ENCODE measurements at places on chromosomes 7 and 10.

- no peak for DNase-seq
These were observed 113.6 kb downstream of the RNF32 start for GRCh38 chr7:156754201-156754600.

DNA sequence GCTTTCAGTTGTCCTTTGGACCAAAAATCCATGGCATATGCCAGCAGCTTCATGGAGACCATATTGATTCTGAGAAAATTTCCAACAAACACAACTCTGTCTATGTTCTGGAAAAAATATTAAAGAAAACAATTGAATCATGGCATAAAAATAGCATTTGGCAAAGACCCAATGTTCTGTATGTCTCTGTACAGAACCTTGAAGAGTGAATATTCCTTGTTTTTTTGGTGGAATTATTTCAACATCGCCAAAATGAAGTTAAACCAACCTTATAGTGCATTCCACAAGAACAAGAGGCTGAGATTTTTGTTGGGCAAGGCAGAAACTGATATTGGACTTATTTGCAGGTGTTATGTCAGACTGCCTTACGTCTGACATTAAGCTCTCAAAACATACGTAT is 53.3 kb upstream of the SLC16A12 start:
- DNase-seq = no peak

GRCh38 chr10:124648738-124649137 is 95.4 kb downstream of the FAM53B start:
- peak; percentile 81 for DNase-seq

GRCh38 chr10:99958302-99958701 is 51.4 kb downstream of the DNMBP start:
- DNase-seq = no peak

DNA sequence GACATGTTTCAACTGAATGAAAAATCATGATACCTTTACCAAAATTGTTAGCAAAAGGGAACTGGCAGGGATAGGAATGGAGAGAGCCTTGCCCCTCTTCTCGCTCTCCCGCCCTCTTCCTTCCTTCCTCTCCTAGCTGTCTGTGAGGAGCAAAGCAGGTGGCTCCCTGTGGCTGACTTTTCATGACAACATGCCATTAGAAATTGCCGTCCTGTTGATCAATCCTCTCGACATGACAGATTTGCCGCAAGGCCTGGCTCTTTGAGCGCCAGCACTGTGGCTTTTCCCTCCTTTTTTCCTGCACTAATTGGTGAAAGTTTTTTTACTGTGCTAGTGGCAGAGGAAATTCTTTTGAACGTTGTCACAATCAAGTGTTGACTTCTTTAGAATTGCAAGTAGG is 171.1 kb downstream of the TCF7L2 start:
- no peak for DNase-seq

GRCh38 chr7:37262181-37262580 is 186.5 kb downstream of the ELMO1 start:
- no peak for DNase-seq

DNA sequence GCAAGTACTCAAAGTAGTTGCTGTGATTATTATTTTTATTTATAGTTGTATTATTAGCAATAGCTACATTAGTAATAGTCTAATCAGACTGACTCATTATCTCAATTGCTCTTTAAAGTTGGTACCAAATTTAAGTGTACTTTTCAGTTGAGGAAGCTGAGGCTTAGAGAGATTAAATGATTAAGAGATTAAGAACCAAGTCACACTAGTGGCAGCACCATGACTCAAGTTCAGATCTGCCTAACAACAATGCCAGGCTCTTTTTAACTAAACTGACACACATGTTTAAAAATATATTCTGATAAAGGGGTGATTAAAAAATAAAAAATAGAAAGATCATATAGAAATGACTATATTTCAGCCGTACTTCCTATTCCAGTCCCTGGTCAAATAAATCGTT is 42.0 kb downstream of the FZD1 start:
- DNase-seq = no peak

- DNase-seq = no peak
These were observed 6.7 kb downstream of the FRA10AC1 start for GRCh38 chr10:93695740-93696139.

DNA sequence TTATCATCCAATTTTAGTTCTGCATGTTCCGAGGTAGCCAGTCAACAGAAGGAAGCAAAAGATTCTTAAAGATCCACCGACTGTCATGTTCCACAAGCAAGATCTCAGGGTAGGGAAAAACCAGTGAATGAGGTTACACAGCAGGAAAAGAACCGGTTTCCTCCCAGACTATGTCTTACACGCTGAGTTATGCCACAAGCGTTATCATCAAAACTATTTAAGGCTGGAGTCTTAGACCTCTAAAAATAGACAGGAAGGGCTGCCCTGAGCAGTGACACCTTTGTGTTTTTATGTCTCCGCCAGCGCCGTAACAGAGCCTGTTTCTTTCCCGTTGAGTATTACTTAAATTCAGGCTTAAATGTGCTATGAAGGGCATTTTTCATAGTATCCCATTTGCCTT is 48.3 kb downstream of the PROSER2 start:
- no peak for DNase-seq

DNA sequence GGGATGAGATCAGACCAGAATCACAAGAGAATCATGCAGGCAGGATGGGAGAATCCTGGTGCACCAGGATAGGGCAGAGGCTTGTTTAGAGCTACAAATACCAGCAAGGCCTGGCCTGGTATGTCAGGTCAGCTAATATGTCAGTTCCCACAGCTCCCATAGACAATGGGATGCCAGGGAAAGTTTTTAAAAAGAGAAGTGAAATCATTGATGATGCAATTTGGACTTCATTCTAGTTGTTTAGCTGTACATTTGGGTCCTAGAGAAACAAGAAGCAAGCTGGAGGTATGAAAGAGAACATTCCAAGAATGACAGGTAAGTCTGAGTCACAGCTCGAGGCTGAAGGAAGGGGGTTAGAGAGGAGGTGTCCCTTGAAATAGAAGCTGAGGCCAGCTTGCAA is 45.2 kb downstream of the GPR141 start:
- DNase-seq = no peak

GRCh38 chr7:132866144-132866531 is 215.8 kb downstream of the CHCHD3 start:
- DNase-seq = no peak

DNA sequence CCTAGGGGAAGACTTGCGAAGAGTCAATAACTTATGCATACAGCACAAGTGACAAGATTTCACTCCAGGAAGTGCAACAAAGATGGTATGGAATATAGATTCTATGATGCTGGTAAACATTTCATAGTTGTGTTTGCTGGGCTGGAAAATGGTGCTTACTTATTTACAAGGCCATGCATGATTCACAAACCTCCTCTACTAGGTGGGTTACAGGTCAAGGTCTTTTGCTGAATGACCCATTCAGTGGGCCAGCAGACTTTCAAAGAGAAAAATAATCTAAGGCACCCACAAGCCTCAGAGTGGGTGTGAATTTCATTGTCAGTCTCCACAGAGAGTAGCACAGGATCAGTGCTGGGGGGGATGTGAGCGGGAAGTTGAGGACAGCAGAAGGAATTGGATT is 378.5 kb downstream of the PLXNA4 start:
- no peak for DNase-seq

DNA sequence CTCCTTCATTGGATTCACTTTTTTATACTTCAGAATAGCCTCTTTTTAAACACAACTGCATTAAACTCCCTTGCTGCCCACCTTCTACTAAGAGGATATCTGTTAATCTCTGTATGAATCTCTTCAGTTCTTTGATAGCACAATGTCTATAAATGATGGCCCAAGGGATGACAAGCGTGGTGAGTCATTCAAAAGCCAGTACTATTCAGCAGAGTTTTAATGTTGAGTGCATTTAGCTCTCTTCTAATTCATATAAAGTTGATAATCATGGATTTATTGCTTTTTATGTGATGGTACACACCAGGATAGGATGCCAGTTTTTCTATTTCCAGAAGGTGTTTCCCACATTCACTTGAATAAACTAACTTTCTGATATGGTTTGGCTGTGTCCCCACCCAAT is 57.4 kb upstream of the HECTD2 start:
- no peak for DNase-seq

- DNase-seq = no peak
These were observed 22.6 kb downstream of the EPDR1 start for GRCh38 chr7:37942934-37943610.

- no peak for DNase-seq
These were observed 63.8 kb upstream of the FAM204A start for GRCh38 chr10:118405928-118406327.

DNA sequence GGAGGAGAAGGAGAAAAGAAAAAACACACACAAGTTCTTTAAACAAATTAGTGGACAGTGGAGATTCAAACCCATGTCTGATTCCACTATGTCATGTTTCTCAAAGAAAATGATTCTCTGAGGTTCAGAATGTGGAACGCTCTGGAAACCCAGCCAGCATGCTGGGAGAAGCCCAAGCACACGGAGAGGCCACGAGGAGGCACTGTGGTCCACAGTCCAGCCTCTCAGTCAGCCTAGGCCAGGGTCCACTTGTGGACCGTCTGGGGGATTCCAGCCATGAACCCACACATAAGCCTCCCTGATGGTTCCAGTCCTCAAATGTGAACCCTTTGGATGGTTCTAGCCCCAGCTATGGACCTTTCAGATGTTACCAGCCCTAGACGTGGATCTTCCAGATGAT is 73.4 kb downstream of the CAV1 start:
- DNase-seq = peak; percentile 13

DNA sequence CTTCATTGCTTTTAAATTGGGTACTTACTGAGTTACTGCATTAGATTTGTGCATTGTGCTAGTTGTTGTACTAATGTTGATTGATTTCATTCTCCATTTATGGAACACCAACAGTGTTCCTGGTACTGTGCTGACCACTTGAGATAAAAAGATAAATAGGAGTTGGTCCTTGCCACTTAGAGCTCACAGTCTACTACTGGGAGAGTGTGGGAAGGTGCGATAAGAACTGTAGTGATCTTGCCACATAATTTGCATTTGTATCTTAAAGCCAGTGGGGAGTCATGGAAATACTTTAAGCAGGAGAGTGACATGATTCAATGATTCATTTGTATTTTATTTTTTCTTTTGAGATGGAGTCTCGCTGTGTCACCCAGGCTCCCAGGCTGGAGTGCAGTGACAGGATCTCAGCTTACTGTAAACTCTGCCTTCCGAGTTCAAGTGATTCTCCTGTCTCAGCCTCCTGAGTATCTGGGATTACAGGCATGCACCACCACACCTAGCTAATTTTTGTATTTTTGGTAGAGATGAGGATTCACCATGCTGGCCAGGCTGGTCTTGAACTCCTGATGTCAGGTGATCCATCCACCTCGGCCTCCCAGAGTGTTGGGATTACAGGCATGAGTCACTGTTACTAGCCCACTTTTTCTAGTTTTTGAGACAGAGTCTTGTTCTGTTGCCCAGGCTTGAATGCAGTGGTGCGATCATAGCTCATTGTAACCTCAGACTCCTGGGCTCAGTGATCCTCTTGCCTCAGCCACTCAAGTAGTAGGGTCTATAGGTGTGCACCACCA is 51.2 kb upstream of the TMEM248 start:
- no peak for DNase-seq

DNA sequence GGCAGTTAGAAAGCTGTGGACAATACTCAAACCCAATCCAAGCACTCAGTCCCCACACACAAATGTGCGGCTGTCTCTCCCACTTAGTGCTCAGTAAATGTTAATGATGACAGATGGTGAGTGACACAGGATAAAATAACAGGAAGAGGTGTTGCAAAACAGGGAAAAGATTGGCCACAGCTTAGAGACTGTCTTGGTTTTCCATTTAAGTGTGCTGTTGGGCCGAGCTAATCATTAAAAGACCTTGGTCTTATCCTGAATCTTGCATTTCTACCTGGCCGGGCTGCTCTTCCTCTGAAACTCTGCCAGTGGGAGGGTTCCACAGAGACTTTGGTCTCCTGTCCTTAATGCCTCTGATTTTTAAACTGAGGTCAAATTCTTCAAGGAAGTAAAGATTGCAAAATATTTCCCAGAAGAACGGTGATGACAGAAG is 113.1 kb upstream of the RNF32 start:
- DNase-seq = no peak

- DNase-seq = no peak
These were observed 147.2 kb downstream of the DYNC1I1 start for GRCh38 chr7:95919556-95919955.

GRCh38 chr10:119439922-119440321 is 102.6 kb downstream of the RGS10 start:
- DNase-seq = no peak

DNA sequence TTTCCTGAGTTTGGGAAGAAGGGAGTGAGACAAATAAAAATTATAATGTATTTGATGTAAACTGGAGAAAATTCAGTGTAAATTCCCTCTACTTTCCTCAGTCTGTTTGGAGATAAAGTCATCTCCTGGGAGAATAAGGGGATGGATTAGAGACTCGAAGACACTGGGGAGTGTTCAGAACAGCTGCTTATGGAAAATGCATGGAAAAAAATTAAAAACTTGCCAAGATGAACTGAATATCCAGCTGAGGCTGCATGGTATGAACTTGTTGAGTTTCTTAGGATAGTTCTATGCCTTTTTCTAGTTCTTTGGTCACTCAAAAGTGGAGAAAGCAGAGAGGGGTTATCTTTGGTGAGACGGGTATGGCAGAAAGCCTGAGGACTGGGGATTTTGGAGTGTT is 210.5 kb downstream of the BICC1 start:
- no peak for DNase-seq

DNA sequence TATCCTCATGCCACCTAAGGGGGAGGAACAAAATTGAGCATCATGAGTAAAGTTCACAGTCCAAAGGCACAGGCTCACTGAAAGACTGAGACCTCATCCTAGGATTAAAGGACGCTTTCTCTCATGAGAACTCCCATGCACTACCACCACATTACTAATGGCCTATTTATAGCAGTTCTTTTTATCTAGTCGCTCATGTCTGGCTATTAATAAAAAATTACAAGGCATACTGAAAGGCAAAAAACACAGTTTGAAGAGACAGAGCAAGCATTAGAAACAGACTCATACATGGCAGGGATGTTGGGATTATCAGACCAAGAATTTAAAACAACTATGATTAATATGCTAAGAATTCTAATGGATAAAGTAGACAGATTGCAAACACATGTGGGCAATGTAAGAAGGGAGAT is 46.0 kb upstream of the CDK13 start:
- DNase-seq = no peak

GRCh38 chr10:5910323-5911100 is 20.5 kb downstream of the FBH1 start:
- DNase-seq = no peak

- DNase-seq = no peak
These were observed 115.5 kb upstream of the ZNF438 start for GRCh38 chr10:31147210-31147608.

- DNase-seq = no peak
These were observed 109.6 kb downstream of the BICC1 start for GRCh38 chr10:58622246-58622645.

GRCh38 chr10:115932099-115932498 is 340.9 kb downstream of the GFRA1 start:
- no peak for DNase-seq

DNA sequence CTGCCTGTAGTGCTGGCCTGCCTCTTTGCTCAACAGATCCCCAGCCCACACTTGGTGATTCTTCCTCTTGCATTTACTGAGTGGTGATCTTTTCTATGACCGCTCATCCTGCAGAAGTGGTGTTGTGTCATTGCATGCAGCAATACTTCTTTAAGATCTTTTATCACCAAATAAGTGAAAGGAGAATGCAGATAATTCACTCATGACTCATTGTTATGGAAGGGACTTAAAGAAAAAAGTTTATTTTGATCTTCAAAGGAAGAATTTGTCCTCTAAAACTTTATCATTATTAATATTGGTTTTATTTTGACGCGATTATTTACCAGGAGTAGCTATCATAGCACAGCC is 489.1 kb upstream of the CELF2 start:
- DNase-seq = no peak
